ENCODE measurements at places on chromosomes 11 and 22. TPM values are rescaled to one million over a fixed set of nuclear protein-coding genes. Genes with fewer than 3 reads are reported as not detected.

DNA sequence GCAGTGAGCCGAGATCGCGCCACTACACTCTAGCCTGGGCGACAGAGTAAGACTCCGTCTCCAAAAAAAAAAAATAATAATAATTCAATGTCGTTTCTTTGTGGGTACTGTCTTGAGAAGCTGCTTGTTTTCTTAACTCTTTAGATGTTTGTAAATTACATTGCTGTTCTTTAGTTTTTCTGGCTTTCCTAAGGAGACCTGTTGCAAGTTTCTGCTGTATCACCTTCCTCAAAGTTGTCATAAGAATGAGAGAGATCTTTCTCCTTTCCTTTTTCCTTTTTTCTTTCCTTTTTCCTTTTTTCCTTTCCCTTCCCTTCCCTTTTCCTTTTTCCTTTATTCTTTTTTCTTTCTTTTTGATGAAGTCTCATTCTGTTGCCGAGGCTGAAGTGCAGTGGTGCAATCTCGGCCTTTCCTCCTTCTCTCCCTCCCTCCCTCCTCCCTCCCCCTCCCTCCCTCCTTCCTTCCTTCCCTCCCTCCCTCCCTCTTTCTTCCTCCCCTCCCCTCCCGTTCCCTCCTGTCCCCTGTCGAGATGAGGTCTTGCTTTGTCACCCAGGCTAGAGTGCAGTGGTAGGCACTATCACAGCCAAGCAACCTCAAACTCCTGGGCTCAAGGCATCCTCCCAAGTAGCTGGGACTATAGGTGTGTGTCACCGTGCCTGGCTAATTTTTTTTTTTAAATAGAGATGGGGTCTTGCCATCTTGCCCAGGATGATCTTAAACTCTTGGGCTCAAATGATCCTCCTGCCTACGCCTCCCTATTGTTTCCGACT is 15.3 kb downstream of the HIPK3 start:
- no peak for DNase-seq

GRCh38 chr11:31995525-31996094 is 95.3 kb upstream of the RCN1 start:
- peak; percentile 9 for DNase-seq

DNA sequence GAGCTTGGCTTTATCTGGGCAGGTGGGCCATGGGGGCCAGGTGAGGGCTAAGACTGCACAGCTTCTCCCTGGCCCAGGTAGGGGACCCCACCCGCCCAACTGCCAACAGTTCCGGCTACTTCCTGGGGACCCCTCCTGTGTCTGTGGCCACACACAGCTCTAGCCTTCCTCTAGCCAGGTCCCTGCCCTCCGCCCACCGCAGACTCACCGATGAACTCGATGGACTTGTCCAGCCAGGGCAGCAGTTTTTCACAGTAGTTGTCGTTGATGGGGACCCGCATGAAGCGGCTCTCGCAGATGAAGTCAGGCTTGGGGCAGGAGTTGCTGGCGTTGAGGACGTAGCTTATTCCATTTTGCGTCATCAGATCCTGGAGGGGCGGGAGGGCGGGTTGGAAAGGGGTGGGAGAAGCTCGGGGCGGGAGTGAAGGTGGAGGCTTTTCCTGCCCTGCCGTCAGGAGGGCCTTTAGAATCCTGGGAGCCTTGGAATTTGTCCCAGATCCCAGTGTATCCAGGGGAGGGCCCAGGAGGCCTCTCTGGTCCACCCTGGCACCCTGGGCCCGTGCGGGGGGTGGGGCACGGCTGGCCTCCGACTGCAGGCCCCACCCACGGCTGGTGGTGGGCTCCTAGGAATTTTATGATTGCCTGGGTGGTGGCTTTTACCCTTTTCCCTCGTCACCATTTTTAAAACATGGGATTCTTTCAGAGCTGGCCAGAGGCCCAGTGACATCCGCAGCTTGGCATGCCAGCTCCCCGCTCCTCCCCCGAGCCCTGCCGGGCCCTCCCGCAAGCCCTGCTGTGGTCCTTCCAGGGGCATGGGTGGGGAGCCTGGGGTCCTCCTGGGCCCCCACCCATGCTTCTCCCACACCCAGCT is 13.9 kb downstream of the DUSP8 start:
- no peak for DNase-seq

- DNase-seq, result no peak
Observed at GRCh38 chr11:130426223-130426836, 2.1 kb downstream of the ADAMTS8 start.

GRCh38 chr22:43449205-43449830 is 37.5 kb downstream of the MPPED1 start:
- no peak for DNase-seq

- DNase-seq, result peak; percentile 77
Observed at GRCh38 chr22:46661221-46661851, 41.1 kb downstream of the GRAMD4 start.

DNA sequence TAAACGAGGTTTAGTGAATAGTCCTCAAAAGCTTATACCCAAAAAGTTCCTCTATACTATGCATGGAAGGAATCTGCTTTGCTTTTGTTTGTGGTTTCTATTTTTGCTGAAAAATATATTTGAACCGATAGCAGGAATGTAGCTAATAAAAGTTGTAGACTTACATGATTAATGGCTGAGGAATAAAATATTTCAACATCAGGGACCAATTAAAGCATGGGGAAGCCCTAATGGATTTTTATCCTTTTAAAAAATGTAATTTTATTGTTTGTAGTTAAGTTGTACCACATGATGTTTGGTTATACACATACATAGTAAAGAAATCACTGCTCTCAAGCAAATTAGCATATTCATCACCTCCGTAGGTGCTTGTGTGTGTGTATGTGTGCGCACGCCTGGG is 295.3 kb upstream of the CNTN5 start:
- DNase-seq, result no peak

DNA sequence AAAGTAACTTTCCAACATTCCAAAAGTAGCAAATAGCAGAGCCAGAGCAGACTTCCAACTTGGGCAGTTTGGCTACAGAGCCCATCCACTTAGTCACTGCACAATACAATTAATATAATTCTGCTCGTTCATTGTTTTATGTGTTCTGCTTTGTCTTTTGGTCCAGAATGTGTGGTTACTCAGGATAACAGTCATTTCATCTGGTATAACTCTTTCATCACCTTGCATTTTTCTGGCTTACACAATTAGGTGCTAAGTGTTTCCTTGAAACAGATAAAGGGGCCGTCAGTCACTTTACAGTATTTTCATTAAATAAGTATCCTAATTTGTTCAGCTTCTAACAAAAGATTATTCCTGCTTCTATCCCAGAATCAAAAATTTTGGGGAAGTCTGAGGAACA is 87.2 kb downstream of the LARGE2 start:
- no peak for DNase-seq

GRCh38 chr11:57491371-57492061 is 24.0 kb downstream of the SLC43A1 start:
- peak; percentile 71 for DNase-seq

- DNase-seq, result peak; percentile 56
Observed at GRCh38 chr22:26172389-26172990, 3.2 kb downstream of the SEZ6L start.

The CYTH4 gene
- total RNA-seq, result 30.5 TPM

DNA sequence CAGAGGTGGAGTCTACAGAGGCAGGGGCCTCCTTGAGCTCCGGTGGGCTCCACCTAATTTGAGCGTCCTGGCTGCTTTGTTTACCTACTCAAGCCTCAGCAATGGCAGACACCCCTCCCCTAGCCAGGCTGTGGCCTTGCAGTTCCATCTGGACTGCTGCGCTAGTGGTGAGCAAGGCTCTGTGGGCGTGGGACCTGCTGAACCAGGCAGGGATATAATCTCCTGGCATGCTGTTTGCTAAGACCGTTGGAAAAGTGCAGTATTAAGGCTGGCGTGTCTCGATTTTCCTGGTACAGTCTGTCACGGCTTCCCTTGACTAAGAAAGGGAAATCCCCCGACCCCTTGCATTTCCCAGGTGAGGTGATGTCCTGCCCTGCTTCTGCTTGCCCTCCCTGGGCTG is 77.7 kb downstream of the GDPD4 start:
- DNase-seq, result no peak

DNA sequence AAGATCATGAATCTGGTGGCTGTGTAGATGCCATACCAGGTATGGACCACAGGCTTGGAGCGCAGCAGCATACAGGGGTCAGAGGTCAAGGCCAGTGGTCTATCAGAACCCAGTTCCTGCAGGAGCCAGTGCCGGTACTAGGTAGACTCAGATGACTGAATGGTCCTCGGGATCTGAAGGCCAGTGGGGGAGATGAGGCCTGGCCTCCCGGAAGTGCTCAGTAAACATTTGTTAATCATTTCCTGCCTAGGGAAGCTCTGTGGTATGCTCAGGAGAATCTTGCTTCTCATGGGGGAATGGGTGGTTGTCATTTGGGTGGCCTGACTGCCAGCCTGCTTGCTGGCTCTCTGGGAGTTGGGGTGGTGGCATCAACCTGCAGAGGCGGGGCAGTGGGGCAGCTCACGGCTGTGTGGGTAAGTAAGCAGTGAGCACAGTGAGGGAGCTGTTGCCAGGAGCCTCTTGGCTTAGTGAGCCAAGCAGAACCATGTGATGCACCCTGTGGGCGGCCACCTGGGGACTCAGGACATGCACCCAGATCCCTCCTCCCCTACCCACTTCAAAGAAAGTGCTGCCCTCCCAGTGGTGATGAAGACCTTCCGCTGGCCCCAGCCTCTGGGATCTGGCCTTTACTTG is 33.0 kb downstream of the PTPRJ start:
- DNase-seq, result peak; percentile 59

The CLDN5 gene
- 0.21 TPM for total RNA-seq

DNA sequence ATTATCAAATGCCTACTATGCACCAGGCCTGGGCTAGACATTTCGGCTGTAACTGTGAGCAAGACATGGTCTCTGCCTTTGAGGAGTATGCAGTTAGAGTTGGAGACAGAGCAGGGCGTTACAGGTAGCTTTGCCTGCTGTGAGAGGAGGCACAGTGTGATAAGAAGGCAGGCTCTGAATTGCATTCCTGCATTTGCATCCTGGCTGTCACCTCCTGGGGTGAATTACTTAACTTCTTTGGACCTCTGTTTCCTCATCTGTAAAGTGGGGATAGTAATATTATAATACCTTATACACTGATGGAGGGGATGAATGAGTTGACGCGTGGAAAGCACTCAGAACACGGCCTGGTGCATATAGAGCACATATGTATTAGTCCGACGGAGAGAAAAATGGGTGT is 118.1 kb upstream of the ARHGAP20 start:
- no peak for DNase-seq

GRCh38 chr11:86918496-86918895 is 36.7 kb downstream of the FZD4 start:
- DNase-seq, result no peak

- DNase-seq, result no peak
Observed at GRCh38 chr11:8071616-8072581, 9.1 kb upstream of the TUB start.

GRCh38 chr11:127804747-127805400 is 782.5 kb downstream of the ETS1 start:
- DNase-seq, result no peak

DNA sequence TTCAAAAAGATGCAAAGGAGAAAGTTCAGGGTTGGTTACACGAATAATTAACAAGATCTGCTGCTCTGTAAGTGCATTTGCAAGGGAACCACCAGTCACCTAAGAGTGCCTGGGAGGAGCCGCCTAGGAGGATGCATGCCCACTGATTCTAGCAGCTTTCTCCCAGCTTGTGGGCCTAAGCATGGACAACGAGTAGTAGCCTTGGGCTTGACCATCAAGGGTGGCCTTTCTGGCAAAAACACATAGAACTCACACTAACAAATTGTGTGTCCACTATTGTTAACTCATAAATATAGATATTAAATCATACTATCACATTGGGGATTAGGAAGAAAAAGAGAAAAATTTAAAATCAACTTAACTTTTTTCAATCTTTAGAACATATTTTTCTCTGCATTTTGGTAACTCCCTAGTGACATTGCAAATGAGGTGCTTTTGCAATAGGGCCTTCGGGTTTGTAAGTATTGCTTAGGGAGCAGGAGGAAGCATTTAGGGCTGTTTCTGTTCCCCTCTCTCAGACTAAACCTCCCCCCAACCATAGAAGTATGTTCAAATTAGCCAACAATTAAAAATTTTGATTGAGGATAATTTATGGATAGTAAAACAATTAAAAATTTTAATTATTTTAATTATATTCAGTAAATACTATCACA is 57.3 kb upstream of the CEP295 start:
- no peak for DNase-seq

The RTN4R gene
- total RNA-seq, result 2.5 TPM

DNA sequence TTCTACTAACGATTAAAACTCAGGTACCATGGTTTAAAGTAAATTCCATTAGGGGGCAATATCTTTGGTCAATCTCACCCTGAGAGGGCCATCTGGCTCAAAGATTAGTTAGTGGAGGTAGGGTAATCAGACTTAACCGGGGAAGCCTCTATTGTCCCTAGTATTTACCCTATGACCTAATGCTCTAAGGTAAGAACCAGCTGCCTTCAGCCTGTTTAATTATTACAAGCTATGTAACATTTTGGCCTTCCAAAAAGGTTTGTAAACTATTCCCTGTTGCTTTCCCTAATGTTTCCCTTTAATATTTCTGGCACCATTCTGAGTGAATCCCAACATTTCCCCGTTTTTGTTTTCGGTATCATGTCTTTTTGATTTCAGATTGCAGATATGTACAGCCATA is 15.1 kb upstream of the GLYATL1 start:
- no peak for DNase-seq

The SCN4B gene
- 0.07 TPM for total RNA-seq

DNA sequence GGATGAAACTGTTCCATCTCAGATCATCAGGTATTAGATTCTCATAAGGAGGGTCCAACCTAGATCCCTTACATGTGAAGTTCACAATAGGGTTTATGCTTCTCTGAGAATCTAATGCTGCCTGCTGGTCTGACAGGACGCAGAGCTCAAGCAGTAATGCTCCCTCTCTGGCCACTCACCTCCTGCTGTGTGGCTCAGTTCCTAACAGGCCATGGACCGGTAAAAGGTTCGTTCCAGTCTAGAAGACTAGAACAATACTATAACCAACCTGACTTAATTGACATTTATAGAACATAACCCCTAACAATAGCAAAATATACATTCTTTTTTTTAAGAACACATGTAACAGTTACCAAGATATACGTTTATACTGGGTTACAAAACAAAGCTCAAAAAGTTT is 45.8 kb downstream of the ATG16L2 start:
- DNase-seq, result no peak

The PTGDR2 gene
- 0.14 TPM for total RNA-seq

The CHRM1 gene
- not detected for total RNA-seq

DNA sequence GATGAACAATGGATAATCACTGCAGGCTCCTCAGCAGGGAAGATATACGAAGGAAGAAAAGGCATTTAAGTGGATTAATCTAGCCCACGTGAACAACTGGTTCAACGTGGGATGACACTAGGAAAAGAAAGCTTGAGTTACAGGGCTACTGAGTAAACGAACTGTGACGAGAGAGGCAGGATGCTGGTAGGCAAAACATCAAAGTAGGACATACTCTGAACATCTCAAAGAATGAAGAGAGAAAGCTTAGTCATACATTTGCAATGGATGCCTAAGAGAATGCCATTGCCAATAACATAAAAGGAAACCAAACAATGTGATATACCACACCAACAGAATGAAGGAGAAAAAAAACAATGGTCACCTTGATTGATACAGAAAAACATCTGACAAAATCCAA is 12.9 kb downstream of the USP28 start:
- DNase-seq, result no peak

The TREH gene
- total RNA-seq, result not detected
